ENCODE measurements at places on chromosomes 6 and 20.

DNA sequence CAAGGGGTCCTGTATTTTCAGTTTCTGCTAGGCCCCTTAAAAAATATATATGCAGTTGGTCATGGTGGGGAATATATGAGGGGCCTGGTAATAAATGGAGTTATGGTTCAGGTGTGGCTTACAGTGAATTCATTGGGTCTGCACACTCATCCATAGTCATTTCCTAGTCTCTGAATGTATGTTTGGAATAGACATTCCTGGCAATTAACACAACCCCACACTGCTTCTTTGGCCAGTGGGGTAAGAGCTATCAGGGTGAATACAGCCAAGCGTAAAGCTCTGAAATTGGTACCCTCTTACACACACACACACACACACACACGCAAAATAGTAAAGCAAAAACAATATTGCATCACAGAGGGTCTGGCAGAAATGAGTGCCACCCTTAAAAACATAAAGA, 56.5 kb downstream of the QRSL1 start:
- DNase-seq = no peak

DNA sequence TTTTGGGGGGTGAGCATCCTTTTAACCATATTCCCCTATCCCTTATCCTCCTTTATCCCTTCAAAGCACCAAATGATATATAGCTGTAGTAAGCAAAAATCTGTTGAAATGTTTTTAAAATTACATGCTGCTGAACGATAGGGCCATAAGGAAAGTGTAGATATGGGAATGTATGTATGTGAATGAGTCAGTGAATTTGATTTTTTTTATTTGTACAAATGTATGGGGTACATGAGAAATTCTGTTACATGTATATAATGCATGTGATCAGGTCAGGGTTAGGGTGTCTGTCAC, 327.2 kb downstream of the ZFAND3 start:
- no peak for DNase-seq

GRCh38 chr6:63440057-63440456, 120.3 kb upstream of the LGSN start:
- no peak for DNase-seq

DNA sequence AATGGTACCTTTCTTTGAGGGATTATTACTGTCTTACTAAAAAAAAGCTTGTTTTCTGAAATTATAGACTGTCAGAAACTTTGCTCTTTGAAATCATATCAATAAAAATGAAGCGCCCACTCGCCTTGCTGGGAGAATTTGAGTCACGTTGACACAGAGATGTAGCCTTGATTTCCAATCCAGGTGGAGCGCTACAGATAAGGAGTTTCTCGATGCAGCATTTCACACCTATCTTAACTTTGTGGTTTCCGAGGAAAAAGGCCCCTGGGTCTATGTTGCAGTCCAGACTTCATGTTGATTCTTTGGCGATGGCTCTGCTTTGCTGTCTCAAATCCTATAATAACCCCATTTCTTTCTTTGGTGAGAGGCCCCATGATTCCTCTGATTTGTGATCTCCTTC, 158.1 kb upstream of the ARG1 start:
- DNase-seq = no peak

DNA sequence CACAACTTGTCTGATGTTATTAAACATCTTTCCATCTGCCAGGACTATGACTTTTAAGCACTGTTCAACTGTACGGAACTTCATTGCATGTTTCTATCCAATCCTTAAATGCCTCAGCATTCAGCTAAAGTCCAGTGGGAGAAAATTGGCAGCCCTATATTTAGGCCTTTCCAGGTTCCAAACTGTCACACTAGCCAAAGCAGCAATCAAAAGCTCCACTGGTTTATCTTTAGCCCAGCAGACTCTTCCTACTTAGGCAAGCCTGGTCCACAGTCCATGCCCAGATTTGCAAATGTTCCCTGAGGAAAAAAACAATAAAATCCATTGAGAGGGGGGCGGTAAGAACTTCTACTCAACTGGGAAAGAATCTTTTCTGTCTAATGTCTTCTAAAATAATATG, 349.1 kb upstream of the GJE1 start:
- DNase-seq = no peak
